RPMI8226 (cell line): ENCODE measurements at places on chromosomes 12 and 14.
A peak's percentile ranks its signal among the peaks of the same experiment; 100 is the strongest.

GRCh38 chr14:26128931-26129671, 468.7 kb downstream of the NOVA1 start:
- no peak for DNase-seq

DNA sequence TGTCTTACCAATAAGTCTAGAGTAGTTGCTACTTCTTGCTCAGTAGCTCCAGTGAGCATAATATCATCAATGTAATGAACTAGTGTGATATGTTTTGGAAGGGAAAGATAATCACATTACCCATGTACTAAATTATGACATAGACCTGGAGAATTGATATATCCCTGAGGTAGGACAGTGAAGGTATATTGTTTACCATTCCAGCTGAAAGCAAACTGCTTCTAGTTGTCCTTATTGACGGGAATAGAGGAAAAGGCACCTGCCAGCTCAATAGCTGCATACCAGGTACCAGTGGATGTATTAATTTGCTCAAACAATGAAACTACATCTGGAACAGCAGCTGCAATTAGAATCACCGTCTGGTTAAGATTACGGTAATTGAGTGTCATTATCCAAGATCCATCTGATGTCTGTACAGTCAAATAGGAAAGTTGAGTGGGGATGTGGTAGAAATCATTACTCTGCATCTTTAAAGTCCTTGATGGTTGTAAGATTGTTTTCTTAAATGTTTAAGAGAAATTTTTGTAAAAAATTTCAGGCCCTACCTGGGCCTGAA, 100.0 kb upstream of the ARHGAP5 start:
- DNase-seq, result no peak

DNA sequence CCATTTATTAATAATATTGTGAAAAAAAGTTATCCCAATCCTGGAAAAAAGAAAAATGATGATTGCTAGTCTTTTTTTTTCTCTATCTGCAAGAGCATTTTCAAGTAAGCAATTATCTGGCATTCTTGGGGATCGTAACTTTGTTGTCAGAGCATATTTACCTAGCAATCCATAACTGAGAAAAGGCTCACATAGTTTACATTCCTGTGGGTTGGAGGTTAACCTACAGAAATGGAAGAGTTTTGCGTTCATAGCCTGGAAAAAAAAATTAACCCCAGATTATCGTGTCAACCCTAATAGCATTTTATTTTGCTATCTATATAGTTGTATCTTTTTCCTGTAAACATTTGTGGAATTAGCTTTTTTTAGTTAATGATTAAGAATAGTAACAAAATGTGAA, 292.3 kb downstream of the DAD1 start:
- DNase-seq, result no peak

GRCh38 chr12:129700036-129700435, 203.8 kb downstream of the TMEM132D start:
- no peak for DNase-seq

DNA sequence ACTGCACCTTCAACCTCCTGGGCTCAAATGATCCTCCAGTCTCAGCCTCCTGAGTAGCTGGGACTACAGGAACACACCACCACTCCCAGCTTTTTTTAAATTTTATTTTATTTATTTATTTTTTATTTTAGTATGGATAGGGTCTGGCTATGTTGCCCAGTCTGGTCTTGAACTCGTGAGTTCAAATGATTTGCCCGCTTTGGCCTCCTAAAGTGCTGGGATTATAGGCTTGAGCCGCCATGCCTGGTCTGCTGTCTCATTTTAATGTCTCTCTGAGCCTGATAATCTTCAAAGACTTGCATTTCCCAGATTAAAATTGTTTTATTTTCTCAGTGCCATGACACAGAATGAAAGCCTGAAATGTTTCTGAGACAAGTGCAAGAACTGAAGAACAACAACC, 1.2 kb upstream of the INHBC start:
- no peak for DNase-seq

DNA sequence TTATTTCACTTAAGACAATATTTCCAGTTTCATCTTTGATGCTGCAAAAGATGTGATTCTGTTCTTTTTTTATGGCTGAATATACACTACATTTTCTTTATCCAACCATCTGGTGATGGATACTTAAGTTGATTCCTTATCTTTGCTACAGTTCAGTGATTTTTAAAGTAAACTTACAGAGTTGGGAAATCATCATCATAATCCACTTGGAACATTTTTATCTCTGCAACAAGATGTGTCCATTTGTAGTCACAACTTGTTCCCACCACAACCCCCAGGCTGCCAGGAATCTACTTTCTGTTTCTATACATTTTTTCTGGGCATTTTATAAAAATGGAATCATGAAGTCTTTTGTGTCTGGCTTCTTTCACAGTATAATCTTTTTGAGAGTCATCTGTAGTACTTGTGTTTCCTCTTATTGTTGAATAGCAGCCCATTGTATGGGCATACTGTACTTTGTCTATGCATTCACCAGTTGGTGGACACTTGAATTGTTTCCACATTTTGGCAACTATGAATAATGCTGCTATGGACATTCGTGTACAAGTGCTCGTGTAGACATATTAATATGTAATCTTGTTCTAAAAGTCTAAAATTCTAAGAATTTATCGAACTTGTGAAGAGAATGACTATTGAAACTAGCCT, 212.5 kb upstream of the DDHD1 start:
- DNase-seq, result no peak

GRCh38 chr12:132710043-132710404, 618 bp upstream of the PGAM5 start:
- no peak for DNase-seq

GRCh38 chr14:92421751-92422150, 91.8 kb upstream of the RIN3 start:
- no peak for DNase-seq

DNA sequence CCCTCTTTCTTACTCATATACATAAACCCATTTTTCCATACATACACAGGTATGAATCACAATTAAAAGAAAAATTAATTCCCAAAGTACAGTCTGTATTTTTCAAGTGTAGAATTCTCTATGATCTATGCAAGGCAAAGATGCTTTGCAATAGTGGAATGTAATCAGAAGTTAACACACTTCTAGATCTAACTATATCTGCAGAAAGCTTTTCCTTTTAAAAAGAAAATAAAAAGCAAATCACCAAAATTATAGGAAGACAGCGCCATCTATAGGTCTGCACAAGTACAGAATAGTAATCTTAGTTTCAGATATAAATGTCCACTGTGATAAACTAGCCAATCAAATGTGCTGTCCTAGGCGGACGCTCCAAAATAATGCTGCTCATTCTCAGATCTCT, 22.0 kb downstream of the SLC25A21 start:
- DNase-seq, result peak; percentile 15

DNA sequence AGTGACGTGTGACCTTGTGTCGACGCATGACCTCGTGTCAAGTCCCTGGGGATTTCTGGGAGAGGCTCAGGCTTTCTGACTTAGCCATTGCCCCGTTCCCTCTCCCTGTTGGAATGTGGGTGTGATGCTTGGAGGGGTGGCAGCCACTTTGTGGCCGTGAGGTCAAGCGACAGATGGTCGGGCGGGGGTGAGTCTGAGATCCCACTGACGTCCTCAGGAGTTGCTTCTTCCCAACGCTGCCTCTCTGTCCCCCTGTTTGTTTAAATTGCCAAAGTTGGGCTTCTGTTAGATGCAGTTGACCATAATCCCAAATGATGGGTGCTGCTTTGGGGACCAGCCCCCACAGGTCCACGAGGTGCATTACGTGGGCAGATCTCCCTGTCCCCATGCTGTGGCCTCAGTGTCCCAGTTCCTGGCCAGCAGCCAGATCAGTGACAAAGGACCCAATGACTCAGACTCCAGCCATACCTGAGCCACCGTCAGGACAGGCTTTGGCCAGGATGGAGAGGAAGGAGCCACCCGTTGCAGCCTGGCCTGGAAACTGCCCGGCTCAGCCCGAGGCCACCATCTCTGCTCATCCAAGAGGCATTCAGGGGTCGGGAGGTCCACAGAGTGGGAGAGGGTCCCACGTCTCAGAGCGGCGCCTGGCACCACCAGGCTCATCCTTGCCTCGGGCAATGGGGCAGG, 34.4 kb upstream of the GALNT9 start:
- no peak for DNase-seq

DNA sequence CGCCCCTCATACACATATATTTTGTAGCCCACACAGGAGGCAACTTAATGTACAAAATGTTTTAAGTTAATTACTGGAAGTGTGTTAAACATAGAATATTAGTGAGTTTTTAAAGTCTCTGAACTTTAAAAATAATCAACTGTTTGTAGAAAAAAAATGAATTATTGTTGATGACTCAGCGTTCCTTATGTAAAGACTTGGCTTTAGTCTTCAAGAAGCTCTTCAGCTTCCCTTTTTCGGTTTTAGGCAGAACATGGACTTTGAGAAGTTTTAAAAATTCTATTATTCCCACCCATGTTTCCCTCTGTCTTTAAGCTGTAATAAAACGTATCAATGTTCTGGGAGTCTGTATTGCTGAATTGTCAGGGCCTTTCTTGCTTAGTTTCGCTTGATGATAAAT, 269.5 kb downstream of the FBXL14 start:
- no peak for DNase-seq

- DNase-seq, result no peak
These were observed 19.4 kb downstream of the NCKAP5L start for GRCh38 chr12:49808686-49809380.

DNA sequence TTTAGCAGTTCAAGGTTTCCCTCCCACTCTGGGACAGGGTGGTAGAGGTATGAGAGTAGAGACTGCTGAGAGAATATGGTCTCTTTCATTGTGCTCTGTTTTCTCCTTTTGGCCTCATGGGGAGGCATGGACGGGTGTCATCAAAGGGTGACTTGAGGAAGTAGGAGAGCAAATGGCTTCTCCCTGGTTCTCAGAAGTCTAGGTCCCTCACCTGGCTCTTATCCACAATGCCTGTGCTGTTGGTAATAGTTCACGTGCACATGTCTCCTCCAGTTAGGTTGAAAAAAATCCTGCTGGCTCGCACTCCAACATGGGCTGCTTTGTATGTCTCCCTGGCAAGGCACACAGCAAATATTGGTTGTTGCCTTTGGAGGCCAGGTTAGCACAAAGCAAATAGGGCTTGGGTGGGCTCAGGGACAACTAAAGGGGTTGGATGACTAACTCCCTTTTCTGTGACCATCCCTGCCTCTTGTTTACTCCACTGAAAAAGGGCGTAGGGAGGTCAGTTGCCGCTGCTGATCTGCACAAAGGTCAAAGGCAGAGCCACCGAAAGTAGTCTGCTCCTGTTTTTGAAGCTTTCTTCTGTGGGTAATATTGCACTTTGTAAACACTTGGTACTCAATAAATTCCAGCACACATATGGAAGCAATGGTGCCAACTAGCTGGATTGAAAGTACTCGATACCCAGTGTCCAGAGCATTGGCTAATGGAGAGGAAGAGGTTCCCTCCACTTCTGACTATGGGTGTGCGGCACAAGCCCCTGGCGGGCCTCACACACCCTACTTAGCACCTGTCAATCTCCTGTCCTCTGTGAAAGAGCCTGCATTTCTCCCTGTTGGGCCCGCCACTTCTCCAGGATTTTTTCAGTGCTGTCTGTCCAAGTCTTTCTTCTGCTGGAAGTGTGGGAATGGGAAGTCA, 121.8 kb downstream of the SLC38A6 start:
- DNase-seq, result no peak

DNA sequence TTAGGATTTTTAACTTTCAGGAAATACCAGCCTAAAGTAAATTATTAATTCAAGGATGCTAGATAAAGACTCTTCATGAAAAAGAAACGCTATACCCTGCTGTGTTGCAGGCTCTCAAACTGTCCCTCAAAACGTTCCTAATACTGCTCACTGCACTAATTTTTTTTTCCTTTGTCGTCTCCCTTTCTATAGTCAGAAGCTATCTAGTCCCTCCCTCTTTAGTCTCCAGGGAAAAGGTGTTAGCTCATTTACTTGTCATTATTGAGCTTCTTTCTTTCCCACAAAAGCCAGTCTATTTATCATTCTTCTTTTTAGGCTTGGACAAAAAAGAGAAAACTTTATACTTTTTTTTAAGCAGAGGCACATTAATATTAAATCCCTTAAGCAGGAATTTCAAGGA, 30.3 kb upstream of the INSM2 start:
- no peak for DNase-seq

DNA sequence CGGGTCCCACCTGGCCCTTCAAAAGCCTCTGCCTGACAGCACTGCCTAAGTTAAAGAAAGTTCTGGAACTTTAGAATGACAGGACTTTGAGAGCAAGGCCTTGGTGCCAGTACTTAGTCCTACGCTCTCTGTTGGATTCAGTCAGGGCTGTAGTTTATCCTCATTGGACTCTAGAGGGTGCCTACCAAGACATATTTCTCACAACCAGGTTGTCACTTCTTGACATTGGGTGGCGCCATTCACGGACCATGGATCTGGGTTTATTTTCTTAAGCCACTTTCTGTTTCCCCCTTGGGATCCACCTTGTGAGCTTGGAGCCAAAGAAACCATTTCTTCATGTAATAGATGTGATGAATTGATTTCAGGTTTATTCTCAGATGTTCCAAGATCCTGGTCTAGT, 787.0 kb upstream of the TBX3 start:
- DNase-seq, result no peak

DNA sequence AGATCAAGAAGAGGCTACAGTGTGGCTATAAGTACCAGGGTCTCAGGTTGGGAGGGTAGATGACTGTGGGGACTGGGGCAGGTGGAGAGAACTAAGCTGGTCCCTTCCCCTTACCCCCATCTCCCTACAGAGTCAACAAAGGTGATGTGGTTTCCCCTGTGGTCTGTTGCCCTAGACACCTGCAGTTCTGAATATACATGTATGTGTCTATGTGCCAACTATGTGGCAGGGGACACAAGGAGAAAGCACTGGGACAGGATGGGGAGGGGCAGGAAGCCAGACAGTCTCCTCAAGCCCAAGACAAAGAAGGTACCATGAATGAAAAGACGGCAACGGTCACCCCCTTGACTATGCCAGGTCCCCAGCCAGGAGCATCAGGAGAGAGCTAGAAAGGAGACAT, 4.5 kb upstream of the HDAC7 start:
- peak; percentile 81 for DNase-seq

DNA sequence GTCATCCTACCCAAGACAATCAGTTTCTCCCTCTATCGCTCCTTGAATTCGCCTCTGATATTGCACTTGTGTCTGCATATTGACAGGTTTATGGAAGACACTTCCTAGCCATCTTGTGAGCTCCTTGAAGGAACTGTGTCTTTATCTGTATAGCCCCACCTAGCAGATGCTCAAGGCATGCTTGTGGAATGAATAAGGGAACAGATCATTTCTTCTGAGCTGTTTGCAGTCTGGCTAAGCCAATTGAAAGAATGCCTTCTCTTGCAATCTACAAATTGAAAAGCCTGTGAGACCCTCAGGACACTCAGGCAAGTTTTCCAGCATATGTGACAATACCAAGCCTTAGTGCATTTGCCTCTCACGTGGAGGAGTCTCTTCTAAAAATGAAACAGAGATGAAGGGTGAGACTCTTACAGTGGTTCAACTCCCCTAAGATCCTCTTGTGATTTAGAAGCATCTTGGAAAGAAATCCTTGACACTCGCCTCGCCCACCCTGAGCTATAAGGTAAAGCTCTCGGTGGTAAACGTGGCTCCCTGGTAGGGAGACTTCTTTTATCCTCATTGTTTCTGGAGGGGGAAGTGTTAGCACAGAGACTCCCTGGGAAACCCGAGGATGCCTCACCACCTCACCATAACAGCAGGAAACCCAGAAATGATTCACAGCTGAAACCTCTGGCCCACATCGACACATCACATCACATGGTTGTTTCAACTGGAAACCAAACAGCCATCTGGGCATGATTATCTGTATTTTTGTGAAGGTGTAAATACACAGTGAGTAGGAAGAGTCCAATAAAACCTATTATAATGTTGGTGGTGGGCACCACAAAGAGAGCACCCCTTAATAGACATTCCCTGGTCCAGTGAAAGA, 112.3 kb upstream of the BCL2L14 start:
- no peak for DNase-seq

- DNase-seq, result no peak
These were observed 100.3 kb downstream of the LRIG3 start for GRCh38 chr12:58819985-58820384.
